ENCODE measurements at places on chromosomes 13 and 19.

DNA sequence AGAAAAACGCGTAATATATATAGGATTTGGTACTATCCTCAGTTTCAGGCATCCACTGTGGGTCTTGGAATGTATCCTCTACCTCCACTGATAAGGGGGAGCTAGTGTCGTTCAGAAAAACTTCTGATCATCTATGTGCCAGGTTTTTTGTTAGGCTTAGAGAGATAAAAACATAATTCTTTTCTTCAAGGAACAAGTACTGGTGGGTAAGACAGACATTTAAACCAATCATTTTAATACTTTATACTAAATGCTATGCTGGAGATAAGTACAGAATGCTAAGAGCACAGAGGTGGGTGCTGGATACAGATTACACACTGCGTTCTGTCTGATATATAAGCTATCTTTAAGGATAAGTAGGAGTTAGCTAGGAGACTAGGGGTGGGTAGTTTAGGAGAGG is 166.1 kb downstream of the PDS5B start:
- DNase-seq: no peak

DNA sequence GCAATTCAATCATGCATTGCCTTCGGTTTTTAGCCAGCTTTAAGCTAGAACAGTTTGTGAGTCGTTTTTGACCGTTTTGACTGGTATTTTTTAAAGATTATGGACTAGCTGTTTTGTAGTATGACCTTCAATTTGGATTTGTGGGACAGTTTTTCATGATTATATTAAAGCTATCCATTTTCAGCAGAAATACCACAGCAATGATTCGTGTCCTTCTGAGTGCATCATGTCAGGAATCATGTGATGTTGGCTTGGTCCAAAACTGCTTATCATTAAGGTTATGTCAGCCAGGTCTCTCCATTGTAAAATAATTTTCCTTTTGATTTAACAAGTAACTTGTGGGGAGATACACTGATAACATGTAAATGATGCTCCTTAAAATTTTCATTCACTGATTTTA is 229.0 kb downstream of the POSTN start:
- no peak for DNase-seq

DNA sequence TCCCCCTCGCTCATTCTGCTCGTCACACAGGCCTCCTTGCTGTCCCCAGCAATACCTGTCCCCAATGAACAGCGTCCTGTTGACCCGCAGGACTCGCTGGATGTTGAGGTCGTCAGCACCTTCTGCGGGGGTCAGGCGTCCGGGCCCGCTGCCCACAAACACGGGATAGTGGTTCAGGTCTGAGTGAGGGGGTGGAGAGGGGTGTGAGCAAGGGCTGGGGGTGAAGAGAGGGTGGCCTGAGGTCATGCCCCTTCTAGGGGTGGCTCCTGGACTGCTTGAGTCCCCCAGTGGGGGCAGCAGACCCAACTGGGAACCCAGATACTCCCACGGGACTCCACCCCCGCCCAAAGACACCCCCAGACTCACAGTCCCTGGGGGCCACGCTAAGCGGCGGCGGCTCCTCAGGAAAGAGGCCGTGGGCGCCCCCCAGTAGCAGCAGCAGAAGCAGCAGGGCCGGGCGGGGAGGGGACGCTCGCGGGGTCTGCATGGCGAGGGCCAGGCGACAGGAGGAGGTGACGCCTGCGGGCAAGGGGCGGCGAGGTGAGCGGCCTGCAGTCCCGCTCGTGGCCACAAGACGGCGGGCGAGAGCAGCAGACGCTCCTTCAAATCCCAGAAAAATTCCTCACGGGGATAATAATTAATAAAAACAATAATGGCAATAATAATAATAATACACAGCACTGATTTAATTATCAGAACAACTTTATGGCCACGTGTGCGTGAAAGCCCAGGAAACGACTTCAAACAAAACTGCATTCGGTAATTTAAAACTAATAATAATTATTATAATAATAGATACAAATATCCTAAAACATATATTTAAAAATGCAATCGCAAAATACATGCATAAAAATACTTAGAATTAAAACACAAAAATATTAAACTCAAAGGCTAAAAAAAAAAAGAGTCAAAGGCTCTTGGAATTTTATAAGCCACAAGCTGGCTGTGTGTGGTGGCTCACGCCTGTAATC is 1.2 kb downstream of the SEMA6B start:
- no peak for DNase-seq

- DNase-seq: no peak
Measured at GRCh38 chr19:19538061-19538784, at the start of gene CILP2. Gene CILP2 (plus strand): TSS chr19:19538265. CDS start chr19:19538350, 85 bp downstream.

DNA sequence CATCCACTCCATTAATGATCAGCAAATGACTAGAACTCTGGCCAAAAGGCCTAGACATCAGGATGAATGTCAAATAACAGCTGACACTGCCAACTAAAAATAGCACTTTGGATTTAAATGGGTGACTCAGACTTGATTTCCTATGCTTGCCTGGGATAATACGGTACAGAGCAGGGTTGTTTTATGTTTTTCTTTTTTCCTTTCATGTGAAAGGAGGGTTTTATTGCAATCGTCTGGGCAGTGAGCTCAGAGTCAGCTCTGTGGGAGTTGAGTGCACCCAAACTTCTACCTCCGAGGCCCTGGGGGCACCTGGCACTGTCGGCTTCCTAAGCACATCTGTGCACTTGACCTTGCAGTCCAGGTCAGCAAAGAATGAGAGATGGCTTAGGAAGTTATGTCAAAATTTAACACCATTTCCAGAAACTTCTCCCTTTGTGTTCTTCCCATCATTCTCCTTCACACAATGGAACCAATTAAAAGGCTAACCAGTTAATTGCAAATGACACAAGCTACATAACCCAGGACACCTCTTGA is 134.1 kb downstream of the LACC1 start:
- DNase-seq: no peak

DNA sequence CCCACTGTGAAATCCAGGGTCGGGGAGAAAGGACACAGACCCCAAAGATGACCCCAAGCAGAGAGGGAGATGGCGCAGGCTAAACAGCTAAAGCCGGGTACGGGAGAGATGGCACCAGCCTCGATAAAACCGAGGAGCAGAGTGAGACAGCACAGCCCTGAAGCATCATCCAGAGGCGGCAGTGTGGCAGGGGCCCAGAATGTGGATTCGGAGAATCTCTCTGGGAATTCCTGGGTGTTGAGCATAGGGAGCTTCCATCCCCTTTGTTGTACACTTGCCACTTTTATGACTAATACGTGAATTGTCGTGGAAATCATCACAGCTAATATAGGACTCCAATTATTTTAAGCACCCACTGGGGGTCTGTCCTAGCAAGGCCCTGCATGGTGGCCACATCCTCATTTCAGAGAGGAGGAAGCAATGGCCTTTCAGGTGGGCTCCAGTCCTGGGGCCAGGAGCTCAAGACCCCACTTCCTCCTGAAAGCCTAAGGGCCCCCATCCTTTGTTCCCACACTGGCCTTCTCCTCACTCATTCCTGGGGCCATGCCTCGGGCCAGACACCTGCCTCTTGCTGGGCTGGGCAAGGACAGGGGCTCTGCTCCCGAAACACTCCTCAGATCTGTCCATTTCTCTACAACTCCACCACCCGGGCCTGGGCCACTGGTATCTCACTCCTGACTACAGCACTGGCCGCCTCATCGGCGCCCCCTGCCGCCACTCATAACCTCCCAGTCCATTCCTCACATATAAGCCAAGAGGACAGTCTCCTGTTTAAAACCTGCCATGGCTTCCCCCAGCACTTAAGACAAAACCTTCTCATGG is 29.3 kb upstream of the ATP1A3 start:
- no peak for DNase-seq

DNA sequence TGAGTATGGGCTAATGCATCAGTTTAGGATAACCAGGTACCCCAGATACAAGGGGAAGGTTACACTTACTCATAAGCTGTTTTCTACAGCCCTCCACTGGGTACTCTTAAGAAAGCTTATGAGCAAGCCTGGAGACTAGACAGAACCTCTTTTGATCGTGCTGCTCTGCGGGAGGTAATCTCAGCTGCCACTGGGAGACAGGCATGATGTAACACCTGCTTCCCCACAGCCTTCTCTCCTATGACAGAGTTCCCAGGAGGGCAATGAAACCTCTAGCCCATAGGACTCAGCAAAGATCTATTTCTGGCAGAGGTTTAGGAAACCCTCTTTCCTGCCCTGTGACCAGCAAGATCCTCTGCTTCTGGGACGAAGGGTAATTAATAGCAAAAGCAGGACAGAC is 65.6 kb downstream of the WASF3 start:
- no peak for DNase-seq

DNA sequence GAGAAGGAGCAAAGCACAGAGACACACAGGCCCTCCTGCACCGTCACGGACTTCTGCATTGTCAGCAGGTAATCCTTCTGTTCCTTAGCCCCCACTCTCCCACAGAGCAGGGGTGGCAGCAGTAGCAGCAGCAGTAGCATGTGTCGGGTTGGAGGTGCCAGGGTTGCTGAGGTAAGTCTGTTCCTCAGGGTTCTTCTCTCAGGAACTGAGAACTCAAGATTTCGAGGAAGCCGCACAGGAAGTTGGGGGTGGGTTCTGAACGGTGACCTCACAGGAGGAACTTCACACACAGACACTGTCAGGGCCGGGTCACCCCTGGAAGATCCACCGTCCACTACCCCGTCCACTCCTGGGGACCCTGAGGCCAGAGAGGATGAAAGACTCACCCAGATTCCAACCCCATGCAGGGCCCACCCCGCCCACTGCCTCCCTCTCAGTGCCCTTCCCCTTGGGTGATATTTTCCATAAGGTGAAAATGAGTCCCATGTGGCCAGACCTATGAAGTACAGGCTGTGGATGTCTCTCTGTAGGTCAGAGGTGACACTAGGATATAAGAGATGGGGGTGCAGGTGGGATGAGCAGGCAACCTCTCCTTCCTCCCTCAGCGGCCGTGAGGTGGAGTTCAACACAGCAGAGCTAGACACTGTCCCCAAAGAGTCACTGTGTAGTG is at the start of gene SIGLEC12:
SIGLEC12 (minus strand) TSS at position 207 of the 670 bp plus-strand sequence; CDS start at position 140, 67 bp downstream.
- DNase-seq: no peak

DNA sequence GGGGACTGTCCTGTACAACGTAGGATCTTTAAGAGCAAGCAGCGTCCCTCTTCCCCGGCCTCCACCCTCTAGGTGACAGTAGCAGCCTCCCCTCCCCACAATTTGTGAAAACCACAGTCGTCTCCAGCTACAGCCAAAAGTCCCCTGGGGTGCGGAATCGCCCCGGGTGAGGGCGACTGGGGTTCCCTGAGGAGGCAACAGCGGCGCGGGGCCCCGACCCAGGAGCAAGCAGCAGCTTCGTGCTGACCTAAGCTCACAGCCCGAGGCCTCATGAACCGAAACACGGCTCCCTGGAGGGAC is 322 bp downstream of the ZNF558 start:
- DNase-seq: no peak

- DNase-seq: no peak
Measured at GRCh38 chr19:11887234-11887610, 360 bp upstream of the ZNF69 start.

DNA sequence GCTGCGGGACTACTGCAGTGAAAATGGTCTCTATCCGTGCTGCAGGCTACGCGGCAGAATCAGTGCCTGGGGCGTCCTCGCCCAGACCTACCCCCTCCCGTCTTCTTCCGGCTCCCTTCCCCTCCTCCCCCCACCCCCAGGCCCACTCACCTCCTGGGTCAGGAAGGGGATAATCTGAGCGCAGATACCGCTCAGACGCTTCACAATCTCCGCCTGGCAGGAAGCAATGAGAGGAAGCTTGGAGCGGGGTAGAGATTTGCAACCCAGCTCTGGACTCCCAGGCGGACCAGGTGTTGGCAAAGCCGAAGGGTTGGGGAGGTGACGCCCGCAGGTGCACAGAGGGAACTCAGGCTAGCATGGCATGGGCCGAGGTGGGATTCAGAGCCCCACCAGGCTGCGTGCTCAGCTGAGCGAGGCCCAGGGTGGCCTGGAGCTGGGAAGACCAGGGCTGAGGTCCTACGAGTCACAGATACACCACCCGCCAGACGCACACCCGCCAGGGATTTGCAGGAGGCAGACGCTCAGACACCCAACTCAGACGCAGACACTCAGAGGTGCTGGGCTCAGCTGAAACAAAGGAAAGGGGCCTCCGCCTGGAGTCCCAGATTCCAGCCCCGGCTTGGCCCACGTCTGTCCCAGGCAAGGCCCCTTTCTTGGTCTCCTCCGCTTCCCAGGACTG is 4.1 kb downstream of the TLE2 start:
- no peak for DNase-seq

DNA sequence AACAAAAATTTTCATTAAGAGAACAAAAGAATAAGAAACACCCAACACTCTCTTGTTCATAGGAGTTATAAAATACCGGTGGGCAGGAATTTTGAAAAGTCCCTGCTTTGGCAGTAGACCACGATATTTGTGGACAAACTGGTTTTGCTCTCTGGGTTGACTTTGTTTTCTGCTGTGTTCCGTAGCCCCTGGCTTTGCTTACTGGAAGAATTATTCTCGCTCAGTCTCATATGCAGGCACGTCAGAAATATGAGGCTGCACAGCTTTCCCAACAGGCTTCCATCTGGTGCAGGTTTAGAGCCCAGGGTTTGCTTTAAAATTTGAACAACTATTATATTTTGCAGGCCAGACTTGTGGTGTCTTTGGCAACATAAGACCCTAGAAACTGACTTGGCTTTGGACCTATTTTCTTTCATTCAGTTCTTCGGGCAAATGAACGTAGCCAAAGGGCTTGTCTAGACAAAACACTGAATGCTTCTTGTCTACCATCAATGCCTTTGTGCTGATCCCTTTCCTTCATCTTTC is 2012.6 kb downstream of the PCDH9 start:
- no peak for DNase-seq

DNA sequence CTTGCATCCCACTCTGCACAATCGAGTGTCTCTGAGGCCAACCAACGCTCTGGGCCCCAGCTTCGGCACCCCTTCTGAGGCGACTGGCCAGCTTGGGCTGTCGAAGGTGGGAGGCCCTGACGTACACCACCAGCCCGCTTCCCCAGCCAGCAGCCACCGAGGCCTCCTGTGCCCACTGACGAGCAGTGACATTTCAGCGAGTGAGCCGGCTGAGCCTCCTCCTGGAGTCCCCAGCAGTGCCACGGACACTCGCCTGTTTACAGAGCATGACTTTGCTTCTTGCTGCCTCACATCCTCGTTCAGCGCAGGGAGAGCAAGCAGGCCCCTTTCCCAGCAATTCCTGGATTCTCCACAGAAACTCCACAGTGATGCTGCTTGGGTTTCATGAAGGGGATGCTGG is 240.2 kb upstream of the MAB21L1 start:
- DNase-seq: no peak

DNA sequence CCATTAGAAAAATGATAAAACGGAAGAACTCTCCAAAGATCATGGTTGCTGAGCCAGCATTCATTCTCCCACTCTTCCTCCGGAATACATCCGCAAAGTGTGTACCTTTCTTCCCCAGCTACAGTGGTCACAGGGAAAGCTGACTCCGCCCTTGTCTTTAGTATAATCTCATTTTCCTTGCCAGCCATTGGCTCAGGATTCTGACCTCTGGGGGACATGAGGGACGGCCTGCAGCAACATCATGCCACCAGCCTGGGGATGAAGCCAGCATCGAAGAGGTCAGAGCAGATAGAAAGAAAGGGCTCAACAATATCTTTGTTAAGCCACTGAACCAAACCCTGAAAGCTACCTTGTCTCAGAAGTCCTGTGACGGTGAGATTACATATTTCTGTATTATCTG is 46.3 kb upstream of the TPP2 start:
- no peak for DNase-seq

GRCh38 chr13:58963321-58963720 is 1200.4 kb downstream of the DIAPH3 start:
- no peak for DNase-seq

All from esophagus squamous epithelium (tissue), 5 donors.